ENCODE measurements at places on chromosomes 11 and 22.

DNA sequence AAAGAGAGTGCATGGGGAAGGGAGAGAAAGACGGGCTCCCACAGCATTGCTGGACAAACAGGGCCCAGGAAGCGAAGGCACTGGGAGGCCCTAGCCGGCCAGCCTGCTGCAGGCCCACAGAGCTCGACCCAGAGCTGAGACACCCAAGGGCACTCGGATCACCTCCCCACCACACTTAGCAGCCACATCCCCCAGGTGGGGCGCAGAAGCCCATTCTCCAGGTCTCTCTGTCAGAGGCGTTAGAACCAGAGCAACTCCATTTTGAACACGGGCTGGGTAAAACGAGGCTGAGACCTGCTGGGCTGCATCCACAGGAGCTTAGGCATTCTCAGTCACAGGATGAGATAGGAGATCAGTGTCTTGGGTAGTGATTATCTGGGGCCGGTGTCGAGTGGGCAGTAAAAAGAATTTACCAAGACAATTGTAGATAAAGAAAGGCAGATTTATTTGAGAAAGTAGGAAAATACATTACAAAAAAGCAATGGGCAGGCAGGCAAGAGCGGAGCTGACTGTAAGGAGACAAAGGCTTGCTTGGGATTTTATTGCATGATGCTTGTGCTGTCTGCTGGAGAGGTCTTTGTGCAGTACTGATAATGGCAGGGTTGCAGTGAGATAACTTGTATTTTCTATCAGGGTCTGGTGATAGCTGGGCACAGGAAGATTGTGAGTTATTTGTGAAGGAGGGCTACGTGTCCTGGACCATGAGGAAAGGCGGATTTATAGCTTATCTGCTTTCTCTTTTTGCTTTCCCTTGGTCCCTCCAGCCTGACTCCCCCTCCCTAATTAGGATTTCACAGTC lies 13.4 kb upstream of the CAPN5 start:
- no peak for DNase-seq

DNA sequence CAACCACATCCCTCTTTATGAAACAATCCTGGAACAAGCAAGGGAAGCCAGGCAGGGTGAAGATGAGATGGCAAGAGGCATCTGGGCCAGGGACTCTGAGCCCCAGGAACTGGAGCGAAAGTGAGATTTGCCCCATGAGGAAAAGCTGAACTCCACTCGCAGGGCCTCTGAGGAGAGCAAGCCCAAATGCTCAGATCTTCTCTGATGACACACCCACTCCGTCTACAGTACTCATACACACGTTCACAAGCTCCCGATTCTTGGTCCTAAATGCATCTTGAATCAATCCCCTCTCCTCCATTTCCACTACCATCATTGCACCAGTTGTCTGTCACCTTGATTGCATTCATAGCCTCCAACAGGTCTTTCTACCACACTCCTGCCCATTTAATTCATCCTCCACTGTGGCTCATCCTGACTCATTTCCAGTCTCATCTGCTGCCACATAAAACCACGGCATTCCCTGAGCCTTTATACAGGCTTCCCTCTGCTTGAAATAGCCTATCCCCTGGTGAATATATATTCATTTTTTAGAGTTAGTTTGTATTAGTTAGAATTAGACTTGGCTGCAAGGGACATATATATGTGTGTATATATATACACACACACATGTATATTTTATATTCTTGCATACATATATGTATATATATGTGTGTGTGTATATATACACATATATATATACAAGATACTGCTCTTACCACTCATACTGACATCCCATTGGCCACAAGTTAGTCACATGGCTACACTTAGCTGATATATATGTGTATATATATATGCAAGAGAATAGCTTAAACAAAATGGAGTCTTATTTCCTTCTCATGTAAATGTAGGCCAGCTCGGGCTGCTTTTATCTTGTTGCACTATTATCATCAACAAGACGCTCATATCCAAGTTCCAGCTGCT lies 1.4 kb upstream of the APOA5 start:
- no peak for DNase-seq

- no peak for DNase-seq
Measured at GRCh38 chr11:10537600-10537999, 3.4 kb downstream of the RNF141 start.

DNA sequence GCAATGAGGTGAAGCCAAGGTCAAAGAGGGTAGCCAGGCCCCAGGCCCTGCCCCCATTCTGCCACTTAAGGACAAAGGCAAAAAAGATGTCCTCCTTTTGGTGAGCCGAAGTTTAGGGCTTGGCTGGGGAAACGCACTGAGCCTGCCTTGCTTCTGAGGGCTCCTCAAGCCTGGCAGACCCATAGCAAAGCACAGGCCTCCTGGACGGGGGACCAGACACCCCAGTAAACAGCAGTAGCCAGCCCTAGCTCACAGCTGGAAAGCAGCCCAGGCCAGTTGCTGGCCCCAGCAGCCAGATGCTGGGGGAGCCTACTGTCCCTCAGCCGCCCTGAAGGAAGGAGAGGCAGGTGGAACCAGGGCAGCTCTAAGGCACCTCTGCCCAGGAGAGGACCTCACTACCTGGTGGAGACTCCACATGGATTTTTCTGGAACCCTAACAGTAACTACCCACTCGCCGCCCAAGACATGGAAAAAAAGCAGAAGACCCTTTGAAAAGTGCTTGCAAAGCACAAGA lies 3.8 kb upstream of the PYGM start:
- DNase-seq: no peak

DNA sequence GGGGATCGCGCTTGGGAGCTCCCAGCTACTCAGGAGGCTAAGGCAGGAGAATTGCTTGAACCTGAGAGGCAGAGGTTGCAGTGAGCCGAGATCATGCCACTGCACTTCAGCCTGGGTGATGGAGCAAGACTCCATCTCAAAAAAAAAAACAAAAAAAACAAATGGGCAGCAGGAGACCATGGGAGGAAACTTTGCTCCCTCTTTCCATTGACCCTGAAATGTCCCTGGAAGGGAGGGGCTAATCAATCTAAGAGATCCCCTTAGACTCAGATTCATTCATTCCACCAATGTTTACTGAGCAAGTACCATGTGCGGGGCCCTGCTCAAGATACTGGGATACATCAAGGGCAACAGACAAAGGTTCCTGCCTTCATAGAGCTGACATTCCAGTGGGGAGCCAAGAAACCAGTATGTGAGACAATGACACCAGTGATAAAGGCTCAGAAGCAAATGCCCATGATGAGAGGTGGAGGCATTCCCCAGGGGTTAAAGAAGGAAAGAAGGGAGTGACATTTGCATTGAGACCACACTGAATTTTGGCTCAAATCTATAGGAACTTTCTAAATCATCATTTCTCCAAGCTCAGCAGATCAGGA lies 37.7 kb upstream of the TFIP11 start:
- DNase-seq: no peak

- DNase-seq: no peak
Measured at GRCh38 chr11:109153836-109154235, 268.2 kb upstream of the C11orf87 start.

- no peak for DNase-seq
Measured at GRCh38 chr11:100837311-100837710, 150.2 kb downstream of the ARHGAP42 start.

Data from stimulated activated CD4-positive, alpha-beta T cell treated with anti-CD3 and anti-CD28 coated beads, Interleukin-4, amount 100 ng/mL, for 1 hour (primary cell).